ENCODE measurements at places on chromosomes 1 and 21. TPM values are rescaled to one million over a fixed set of nuclear protein-coding genes. Genes with fewer than 3 reads are reported as not detected.

Gene CLDN17
- polyA plus RNA-seq, result not detected

Gene TRMT1L
- 16.1 TPM for polyA plus RNA-seq

Gene SF3B4
- 41.1 TPM for polyA plus RNA-seq

Gene ESPN
- 1.5 TPM for polyA plus RNA-seq

Gene PDZK1IP1
- 0.59 TPM for polyA plus RNA-seq

Gene ZNHIT6
- 17.5 TPM for polyA plus RNA-seq

Measured in hindlimb muscle (tissue), 1 donor.